HT1080 (cell line): ENCODE measurements at places on chromosomes 4 and X. TPM values are rescaled to one million over a fixed set of nuclear protein-coding genes. Genes with fewer than 3 reads are reported as not detected.

The ADAM29 gene
- not detected in 2 replicates for total RNA-seq

The XAGE1A gene
- 1.7 and 2.2 TPM in 2 replicates for total RNA-seq

The NPY2R gene
- total RNA-seq = not detected in 2 replicates

The SHROOM4 gene
- total RNA-seq = 1.5 and 1.9 TPM in 2 replicates

The CXCL11 gene
- total RNA-seq = not detected in 2 replicates

The SHROOM3 gene
- total RNA-seq = 8.0 and 11.8 TPM in 2 replicates

The CLCN4 gene
- 0.03 and 0.08 TPM in 2 replicates for total RNA-seq

The SPARCL1 gene
- total RNA-seq = not detected in 2 replicates

The HSFX2 gene
- total RNA-seq = not detected in 2 replicates

The ANXA3 gene
- 102 and 112 TPM in 2 replicates for total RNA-seq

The MUC7 gene
- total RNA-seq = not detected in 2 replicates

The ZNF518B gene
- total RNA-seq = 0.26 and 0.30 TPM in 2 replicates

The ELOVL6 gene
- 7.2 and 25.6 TPM in 2 replicates for total RNA-seq

The HAND2 gene
- 1.2 TPM in 2 replicates for total RNA-seq

The RTL9 gene
- total RNA-seq = 0.20 and 0.26 TPM in 2 replicates

The MAGEB10 gene
- total RNA-seq = not detected in 2 replicates

The CSAG3 gene
- 2.3 and 2.6 TPM in 2 replicates for total RNA-seq

The ABRAXAS1 gene
- 11.8 and 14.6 TPM in 2 replicates for total RNA-seq

The PABPC1L2A gene
- not detected in 2 replicates for total RNA-seq

The KIF4A gene
- total RNA-seq = 29.8 and 30.6 TPM in 2 replicates

The PDZD4 gene
- total RNA-seq = 0.13 and 0.16 TPM in 2 replicates

The NAP1L2 gene
- total RNA-seq = 0.67 and 0.80 TPM in 2 replicates

The ADH1C gene
- total RNA-seq = not detected in 2 replicates

The ASB11 gene
- not detected in 2 replicates for total RNA-seq

The SCRG1 gene
- not detected in 2 replicates for total RNA-seq

The TRMT44 gene
- 13.0 and 13.1 TPM in 2 replicates for total RNA-seq

The RAB9B gene
- total RNA-seq = 0.63 and 0.68 TPM in 2 replicates

The FGF2 gene
- 16.7 and 16.8 TPM in 2 replicates for total RNA-seq

The DCLK2 gene
- total RNA-seq = 3.8 and 5.2 TPM in 2 replicates

The H2AZ1 gene
- total RNA-seq = 1,059 and 1,227 TPM in 2 replicates

The MAP7D3 gene
- total RNA-seq = 29.2 and 34.7 TPM in 2 replicates

The FGF5 gene
- total RNA-seq = 2.5 and 2.7 TPM in 2 replicates

The LRAT gene
- 0.32 TPM in 1 of 2 replicates, not detected in the other for total RNA-seq

The OTC gene
- not detected in 2 replicates for total RNA-seq

The CDKL5 gene
- total RNA-seq = 0.60 and 0.87 TPM in 2 replicates
